ENCODE measurements at places on chromosomes 16 and 17.

DNA sequence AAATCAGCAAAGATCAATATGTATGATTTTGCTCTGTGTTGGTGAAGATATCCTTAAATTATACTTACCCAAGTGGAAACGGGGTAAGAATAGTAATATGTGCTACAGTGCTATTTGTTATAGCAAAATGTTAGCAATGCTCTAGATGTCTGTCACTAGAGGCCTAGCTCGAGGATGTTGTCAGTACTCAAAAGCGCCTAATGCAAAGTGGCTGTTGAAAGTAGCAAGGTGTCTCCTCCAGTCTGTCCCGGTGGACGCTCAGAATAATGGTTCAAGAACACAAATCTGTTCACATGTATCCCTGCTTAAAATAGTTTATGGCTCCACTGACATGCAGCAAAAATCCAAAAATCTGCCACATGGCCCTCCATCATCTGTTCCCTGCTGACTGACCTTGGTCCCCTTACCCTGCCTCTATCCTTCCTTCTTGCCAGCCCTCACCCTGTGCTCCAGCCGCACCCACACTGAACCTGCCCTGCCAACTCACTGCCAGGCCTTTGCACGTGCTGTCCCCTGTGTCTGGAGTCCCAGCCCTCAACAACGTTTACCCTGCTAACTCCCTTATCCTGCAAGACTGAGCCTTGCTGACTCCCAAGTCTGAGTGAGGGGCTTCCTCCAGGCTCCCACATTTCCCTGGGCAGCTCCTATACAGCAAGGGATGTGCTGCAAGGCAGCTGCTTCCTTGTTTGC is 9.6 kb upstream of the RNF112 start:
- DNase-seq = no peak

- DNase-seq = no peak
Measured at GRCh38 chr17:49928837-49929475, 40.0 kb upstream of the DLX4 start.

GRCh38 chr17:41486809-41487530 is 2.7 kb downstream of the KRT36 start:
- DNase-seq = no peak

DNA sequence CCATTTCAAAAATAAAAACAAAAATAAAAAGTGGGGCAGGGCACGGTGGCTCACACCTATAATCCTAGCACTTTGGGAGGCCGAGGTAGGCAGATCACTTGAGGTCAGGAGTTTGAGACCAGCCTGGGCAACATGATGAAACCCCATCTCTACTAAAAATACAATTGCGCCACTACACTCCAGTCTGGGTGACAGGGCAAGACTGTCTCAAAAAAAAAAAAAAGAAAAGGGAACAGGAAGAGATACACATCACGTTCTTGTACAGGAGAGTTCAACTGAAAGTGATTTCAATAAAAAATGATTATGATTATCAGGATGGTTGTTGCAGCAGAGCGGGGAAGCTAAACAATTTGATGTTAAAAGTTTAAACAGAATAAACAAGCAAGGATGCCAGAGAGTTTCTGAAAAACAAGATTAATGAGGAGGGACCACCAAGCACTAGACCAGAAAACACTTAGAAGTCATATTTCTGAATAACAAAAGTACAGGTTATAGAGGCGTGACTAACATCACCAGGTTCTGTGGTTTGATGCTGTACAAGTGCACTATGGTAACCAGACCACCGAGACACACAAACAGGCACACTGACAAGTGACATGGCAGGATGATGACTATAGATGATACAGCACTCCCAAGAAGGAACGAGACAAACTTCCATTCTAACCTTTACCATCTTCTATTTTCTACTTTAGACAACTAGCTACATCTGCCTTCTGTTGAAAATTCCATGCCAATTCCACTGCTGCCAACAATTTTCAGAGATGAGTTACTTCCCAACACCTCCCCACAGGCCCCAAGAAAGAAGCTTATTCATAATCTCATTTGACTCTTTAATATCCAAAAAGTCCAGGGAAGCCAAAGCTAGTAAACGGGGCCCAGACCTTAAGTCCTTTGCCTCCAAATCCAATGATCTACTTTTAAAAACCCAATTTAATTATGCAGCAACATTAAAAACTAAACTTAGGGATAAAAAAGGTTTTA is 11.8 kb downstream of the DNAJA2 start:
- DNase-seq = no peak

DNA sequence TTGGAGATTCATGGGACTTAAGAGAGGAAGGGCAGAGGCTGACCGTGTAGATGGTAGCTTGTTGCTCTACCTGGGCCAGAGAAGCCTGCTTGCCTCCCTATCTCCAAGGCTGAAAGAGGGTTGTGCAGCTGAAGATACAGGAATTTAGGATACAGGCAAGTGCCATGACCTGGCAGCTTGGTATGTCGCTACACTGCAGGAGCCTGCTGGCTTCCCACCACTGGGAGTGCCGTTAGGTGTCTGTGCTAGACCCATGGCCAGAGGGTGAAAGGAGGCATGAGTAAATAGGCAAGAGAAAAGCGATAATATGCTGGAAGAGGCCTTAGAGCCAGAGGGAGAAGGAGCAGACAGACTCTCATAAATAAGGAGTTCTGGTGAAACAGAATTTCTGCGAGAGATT is 10.6 kb downstream of the NAA60 start:
- no peak for DNase-seq

GRCh38 chr17:56543280-56543679 is 50.2 kb upstream of the NOG start:
- no peak for DNase-seq

GRCh38 chr17:37301288-37301687 is 74.5 kb upstream of the C17orf78 start:
- no peak for DNase-seq

GRCh38 chr17:38507436-38507835 is 79.2 kb downstream of the ARHGAP23 start:
- no peak for DNase-seq

DNA sequence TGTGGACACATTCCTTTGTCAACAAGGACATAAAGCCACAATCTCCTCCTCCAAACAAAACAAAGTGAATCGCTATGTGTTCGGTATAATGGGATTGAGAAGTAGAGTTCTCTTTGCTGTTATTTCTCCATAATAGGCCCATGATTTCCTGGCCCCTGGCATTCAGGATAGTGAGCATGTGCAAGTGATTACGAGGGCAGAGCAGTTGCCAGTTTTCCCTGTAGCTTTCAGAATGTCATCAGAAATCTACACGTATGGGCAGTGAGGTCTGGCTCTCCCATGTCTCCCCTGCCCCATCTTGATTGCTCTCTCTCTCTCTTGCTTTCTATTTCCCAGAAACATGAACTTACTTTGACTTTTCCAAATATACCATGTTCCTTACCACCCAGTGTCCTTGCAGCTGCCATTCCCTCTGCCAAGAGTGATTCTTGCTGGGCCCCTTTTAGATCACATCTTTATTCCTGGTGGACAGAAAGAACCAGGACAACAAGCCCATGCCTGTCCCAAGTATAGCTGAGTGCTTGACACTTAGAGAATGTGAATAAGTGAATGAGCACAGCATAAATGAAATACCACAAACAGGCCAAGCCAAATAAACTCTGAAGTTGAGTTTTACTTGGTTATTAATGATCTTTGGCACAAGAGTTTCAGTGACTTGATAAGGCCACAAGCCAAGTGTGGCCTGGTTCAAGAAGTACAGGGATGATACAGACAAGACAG is 273.1 kb downstream of the CDH13 start:
- no peak for DNase-seq

DNA sequence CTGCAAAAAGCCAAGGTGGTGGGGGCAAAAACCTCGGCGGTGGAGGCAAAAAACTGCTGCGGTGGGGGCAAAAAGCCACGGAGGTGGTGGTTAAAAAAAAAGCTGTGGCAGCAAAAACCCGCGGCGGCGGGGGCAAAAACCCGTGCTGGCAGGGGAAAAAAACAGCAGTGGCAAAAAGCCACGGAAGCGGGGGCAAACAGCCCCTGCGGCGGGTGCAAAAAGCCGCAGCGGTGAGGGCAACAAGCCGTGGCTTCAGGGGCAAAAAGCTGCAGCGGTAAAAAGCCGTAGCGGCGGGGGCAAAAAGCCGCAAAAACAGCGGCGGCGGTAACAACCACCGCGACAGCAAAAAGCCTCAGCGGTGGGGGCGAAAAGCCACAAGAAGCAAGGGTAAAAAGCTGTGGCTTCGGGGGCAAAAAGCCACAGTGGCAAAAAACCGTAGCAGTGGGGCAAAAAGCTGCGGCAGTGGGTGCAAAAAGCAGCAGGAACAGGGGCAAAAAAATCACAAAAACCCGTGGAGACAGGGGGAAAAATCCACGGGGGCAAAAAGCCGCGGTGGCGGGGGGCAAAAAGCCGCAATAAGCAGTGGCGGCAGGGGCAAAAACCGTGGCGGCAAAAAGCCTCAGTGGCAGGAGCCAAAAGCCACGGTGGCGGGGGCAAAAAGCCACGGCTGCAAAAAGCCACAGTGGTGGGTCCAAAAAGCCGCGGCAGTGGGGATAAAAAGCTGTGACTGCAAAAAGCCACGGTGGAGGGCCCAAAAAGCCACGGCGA is 193.7 kb downstream of the SHCBP1 start:
- DNase-seq = no peak

DNA sequence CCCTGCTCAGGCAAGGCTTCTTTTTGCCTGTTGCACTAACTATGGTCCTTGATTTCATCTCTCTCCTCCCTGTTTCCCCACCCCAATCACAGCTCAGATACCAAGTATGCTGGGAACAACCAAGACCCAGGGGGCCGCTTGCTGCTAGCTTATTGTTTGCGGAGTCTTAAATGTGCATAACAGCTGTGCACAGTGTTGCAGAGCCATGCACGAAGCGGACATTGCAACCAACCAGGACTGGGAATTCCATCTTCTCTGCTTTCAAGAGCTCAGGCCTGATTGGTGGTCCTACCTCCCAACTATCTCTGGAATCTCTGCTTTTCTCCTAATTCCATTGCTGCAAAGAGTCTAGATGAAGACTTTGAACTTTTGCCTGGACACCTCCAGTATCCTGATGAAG is 281.3 kb upstream of the TNRC6C start:
- DNase-seq = no peak

- DNase-seq = peak; percentile 32
Measured at GRCh38 chr17:40399185-40399584, 18.5 kb downstream of the TOP2A start.

DNA sequence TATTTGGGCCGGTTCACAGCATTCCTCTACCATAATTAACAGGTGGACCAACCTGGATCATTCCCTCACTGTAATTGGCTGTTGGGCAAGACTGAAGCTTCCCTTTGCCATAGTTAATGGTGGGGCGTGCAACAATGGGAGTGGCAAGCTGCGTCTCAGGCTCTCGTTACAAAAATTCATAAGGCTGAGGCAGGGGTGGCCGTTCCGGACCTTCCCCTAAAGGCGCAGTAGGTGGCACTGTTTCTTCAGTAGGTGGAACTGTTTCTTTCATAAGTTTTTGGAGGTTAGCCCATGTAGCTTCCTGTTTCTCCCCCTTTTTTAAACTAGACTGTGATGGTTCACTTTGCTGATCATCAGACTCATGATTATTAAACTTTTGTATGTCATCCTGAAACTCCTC is 17.0 kb upstream of the TMC5 start:
- no peak for DNase-seq

DNA sequence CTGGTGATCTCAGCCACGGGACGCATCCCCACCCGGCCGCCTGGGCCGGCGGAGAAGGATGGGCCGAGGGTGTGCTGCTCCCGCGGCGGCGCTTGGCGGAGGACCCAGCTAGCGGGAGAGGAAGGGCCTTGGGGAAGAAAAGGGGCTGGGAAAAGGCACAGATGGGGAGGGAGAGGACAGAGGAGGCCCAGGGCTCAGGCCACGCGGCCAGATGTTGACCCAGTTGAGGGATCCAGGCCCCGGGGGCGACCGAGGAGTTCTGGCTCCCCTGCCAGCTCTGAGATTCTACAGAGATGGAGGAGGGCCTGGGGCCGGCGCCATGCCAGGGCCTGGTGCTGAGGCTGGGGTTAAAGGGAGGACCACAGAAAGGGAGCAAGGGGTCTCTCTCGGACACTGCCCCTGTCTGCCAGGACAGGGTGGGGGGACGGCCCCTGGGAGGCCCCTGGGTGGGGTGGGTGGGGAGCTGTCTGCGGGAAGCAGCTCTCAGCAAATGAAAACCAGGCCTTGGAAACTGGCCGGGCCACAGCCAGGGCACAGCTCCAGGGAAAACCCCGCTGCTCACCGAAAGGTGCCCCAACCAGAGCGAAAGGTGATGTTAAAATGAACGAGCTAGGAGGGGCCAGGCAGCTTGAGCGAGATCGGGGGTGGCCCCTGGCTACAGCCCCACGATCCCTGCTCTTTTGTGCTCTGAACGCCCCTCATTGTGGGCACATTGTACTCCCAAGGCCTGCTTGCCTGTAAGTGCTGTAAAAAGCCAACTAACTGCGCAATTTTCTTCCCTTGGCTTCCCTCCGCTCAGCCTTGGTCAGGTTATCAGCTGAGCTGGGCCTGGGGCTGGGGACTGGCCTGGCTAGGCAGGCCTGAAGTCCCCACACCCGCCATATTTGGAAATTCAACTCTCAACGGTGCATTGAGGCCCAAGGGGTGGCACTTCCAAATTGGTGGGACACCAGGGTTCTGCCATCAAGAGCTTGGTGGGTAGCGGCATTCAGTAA is 191.4 kb downstream of the ZNF423 start:
- no peak for DNase-seq

DNA sequence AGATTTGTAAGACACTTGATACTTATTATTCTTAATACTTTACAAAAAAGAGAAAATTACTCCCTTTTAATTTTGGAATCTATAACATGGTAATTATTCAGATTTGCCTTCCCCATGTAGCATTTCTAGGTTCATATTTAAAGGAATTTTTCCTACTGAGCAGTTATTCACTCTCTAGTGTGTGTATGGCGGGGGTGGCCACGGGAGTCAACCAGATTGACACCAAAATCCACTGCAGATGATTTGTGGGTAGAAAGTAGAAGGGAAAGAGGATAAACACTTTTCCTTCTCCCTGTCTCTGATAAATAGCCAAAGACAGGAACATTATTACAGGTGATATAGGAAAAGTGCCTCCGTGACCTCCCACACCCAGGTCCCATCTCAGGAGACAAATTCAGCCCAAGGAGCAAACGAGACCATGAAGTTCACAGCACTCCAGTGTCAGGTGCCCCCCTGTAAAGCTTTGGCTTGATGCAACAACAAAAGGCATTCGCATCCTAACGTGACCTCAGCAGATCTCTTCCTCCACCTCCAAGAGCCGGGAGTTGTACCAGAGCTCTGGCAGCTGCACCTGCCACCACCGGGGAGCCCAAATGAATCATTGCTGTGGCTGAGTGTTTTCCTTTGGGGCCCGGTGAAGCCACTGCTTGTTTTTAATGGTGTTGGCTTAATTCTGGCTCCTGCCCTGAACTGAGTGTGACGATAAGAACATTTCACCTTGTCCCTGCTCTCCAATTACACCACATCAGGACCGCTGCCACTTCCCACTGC is 92.7 kb upstream of the NOL11 start:
- peak; percentile 41 for DNase-seq

GRCh38 chr17:13931111-13931526 is 138.2 kb upstream of the COX10 start:
- DNase-seq = no peak

DNA sequence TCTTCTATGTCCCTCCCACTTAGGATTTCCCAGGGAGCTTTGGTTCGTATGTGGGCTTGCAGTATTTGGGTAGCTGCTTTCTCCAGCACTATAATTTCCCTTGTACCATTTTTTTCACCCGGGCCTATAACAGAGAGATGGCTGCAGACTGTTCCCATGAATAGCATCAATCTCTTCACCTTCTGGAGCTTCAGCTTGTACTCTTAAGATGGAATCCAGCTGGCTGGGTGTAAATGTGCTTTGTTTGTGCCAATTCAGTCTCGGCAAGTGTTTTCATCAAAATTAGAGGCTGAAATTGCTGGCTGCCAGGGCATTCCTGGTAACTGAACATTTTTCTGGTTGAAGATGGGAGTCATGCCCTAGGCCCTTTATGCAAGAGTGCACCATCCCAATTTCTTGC is 12.2 kb upstream of the CPD start:
- no peak for DNase-seq

Measured in NCI-H345 (cell line).